ENCODE measurements at places on chromosomes 6 and 20.

DNA sequence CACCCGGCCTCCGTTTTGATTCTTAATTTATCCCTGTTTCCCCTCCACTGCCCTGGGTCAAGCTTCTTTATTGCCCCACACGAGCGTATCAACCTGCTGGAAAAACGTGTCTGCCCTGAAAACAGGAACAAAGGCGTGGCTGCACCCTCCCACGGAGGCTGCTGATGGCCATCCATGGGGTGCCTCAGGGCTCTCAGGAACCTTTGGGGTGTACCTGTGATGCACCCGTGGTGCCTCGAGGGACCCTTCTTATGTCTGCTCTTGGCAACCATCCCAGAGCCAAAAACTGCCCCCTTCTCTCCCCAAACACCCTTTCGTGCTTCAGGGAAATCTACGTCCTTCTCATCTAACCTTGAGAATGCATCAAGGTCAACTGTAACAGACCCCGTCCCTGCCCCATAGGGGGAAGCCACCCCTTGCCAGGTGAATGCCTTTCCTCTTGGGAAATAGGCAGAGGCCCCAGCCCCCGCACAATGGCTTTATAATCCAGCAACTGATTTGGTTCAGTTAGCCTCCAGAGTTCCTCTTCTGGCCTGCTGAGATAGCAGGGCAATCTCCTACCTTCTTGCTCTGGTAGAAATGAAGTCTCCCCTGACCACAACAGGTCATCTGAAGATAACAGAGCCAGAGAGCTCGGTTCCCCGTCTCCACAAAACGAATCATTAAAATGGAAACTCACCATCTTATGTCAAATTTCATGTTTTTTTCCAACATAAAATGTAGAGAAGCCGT, 29.4 kb downstream of the PSMG4 start:
- DNase-seq = no peak

DNA sequence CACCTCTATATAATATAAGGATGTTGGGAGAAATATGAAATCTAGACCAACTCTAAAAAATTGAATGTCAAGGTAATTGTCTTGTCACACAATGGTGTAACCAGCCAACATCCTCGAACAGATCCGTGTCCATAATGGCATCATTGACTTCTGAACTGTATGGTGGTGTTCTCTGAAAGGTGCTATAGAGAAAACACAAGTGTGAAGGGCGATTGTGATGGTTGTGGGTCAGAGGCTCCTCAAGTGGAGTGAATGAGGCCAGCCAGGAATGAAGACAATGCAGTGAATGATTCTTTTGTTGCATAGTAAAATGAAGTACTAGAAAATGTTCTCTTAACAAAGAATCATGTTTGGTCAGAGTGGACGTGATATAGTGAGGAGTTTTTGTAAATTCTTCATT, 58.3 kb downstream of the CARMIL1 start:
- no peak for DNase-seq

- DNase-seq = no peak
Measured at GRCh38 chr20:46670585-46671584, 18.4 kb downstream of the TP53RK start.

DNA sequence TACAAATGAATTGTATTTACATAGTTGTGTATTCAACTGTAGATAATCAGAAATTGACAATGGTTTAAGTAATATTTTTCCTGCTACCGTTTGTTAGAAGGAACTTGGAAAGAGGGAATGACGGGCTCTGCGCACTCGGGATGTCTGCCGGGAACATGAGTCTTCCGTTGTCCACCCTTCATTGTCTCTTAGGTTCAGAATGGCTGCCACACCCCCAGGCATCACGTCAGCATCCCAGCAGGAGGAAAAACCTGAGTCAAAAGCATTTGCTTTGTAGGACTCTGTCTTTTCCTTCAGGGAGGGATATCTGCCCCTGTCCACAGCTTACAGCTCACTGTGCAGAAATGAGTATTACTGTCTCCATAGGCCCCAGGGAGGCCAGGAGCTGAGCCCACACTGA, 331.2 kb downstream of the THBS2 start:
- DNase-seq = no peak

GRCh38 chr6:109261811-109262210, 120.5 kb downstream of the CD164 start:
- DNase-seq = no peak

DNA sequence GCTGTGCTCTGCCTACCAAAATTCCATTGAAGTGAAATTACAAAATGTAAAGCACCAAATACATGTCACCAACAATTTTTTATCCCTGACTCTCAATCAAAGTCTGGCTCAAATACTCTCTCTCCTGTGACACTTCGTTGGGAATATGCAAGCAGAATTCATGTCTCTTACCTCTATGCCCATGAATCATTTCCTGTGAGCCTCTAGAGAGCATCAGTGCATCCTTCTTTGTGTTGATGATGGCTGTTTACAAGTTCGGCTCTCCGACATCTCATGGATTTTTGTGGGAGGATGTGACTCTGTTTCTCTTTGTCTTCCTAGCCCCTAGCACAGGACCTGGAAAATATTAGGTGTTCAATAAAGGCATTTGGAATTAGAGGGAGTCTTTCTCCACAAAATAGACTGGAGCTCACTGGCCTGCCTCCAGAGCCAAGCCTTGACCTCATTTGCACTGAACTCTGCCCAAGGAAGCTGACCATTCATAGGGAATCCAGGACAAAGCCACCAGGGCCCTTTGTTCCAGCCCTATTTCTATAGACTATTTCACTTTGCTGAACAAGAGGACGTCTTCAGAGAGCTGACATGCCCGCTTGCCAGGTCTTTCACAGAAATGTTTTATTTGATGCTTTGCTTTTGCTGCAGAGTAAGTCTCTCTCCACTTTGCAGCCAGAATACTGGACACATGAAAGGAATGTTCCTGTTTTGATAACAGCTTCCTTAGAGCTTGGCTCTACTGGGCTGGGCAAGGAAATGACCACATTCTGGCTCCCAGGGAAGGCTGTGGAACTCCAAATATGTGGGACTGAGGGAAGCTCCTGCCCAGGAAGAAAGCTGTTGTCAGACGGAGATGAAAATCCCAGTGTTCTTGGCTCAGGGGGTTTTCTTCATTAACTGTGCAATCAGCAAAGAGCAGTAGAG, 194.5 kb upstream of the CDYL start:
- DNase-seq = peak; percentile 19

DNA sequence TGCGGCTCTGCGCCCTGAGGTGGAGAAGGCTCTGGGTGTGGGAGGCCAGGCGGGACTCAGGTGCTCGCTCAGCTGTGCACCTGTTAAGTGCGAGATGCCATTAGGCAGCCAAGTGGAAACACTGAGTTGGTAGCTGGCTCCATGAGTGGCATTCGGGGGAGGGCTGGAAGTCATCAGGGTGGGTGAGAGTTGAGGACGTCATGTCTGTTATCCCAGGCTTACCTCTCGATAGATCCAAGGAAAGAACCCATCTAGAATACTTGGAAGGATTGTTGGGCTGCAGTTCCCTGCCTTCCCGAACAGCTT, 41.3 kb downstream of the TAF8 start:
- DNase-seq = no peak

- no peak for DNase-seq
Measured at GRCh38 chr6:112179631-112180030, 74.7 kb downstream of the LAMA4 start.

- DNase-seq = no peak
Measured at GRCh38 chr6:20811109-20811761, 277.0 kb downstream of the CDKAL1 start.

- no peak for DNase-seq
Measured at GRCh38 chr6:24919056-24919892, 16.5 kb downstream of the RIPOR2 start.

DNA sequence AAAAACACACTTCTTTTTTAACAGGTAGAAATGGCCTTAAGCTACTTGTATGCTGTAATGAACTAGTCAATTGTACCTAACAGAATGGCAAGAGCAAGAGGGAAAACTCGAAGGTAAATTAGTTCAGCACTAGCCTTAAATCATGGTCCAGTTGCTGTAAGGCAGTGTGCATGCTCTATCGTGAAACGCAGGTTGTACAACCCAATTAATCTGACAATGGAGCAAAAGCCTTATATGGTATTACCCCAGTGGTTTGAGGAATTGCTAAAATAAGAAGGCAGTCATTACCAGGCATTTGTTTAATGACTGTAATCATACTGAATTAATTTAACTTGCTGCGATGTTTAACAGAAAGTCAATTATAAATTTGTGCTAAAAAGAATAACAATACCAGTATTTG, 69.3 kb upstream of the SOX4 start:
- no peak for DNase-seq

- DNase-seq = no peak
Measured at GRCh38 chr6:38460186-38460585, 179.5 kb downstream of the BTBD9 start.

DNA sequence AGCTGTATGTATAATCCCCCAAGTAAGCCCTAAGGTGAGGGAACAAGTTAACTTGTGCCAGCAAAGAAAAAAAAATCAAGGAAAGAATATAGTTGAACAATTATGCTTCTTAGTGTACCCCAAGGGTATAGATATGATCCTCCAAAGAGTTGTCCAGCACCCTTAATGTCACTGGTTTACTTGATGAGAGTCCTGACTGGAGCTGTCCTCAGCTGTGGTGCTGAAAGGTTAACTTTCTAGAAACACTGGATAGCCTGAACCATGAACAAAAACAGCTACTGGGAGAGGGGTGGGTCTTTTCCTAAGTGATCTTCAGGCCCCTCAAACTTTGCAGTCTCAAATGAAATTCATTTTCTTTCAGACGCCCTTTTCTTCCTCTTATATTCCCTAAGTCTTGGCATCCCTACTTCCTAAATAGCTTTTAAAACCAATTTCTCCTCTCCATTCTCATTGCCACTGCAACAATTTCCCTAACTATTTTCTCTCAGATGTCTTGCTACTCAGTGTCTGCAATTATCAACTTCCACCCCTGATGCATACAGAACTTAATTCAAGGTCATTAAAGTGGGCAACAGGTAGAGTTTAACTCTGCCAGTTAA, 83.5 kb upstream of the PROKR2 start:
- no peak for DNase-seq

DNA sequence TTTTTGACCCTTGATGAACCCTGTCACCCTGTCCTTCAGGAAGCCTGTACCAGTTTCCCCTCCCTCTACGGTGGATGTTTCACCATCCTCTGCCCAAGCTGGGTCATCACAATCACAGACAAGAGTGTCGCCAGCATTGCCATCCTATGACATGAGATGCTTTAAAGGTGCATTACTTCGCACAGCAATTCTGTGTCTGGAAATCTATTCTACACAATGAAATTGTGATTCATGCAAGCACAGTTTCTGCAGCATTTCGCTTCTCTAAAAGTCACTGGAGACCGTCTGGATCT, 2.5 kb upstream of the ULBP2 start:
- no peak for DNase-seq

DNA sequence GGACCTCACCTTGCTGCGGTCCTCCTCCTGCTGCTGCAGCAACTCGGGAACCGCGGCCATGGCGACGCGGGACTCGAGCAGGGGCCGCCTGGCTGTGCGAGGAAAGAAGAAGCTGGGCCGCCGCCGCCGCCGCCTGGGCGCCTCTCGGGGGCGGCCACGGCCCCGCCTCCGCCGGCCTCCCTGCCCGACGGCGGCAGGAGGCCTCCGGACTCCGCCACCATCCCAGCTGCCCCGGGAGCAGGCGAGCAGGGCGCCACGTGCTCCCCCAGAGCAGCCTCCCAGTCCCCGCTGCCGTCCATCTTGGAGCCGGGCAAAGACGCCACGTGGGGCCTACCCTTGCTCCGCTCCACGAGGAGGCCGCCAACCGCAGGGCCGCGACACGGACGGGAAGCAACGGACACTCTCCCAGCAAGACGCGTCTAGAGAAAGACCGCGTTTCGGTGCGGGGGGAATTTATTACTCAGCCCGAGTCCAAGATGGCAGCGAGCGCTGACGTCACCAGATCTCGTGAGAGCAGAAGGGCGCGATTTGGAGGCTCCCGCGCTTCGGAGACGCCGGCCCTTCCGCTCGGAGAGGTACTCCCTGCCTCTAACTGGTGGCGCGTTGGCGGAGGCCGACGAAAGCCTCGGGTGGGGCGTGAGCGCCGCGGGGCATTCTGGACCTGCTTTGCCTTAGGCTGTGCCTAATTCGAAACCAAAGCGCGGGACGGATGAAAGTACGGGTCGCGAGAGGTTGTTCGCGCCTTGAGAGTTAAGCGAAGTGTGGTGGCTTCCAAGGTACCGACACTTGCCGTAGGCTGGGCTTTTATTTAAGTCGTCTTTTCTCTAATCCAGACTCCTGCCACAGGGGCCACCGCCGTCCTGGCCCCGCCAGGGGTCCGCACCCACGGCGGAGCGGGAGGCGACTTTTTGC, at the start of the genes MGME1 and SNX5:
TSS of gene MGME1 (plus strand) at position 653 of the 912 bp plus-strand sequence. CDS start 842 bp downstream, outside the sequence.
TSS of gene SNX5 (minus strand) at position 429 of the 912 bp plus-strand sequence. CDS start at position 60, 369 bp downstream.
- DNase-seq = peak; percentile 98

GRCh38 chr6:68975816-68976215, 340.7 kb downstream of the ADGRB3 start:
- no peak for DNase-seq

- no peak for DNase-seq
Measured at GRCh38 chr6:36720251-36721141, 22.9 kb downstream of the RAB44 start.

GRCh38 chr6:38387461-38387860, 252.3 kb downstream of the BTBD9 start:
- DNase-seq = no peak

- DNase-seq = no peak
Measured at GRCh38 chr6:4487538-4487937, 288.7 kb upstream of the CDYL start.

DNA sequence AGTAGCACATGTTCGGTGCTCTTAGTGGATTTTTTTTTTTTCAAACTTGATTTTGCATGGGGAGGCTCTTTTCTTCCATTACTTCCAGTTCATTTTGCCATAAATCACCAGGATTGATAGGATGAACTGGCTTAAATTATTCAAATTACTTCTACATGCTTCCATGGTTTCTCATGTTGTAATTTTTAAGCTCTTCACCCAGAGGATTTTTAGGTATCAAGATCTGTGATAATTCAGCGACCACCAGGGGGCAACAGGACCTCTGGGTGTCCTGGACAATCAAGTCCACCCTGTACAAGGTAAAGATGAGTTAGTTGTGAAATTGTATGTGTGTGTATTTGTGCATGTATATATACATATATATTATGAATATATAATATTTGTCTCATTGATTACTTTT, 4.2 kb upstream of the EPHA7 start:
- DNase-seq = peak; percentile 15

GRCh38 chr6:139131736-139132280, 3.1 kb upstream of the HECA start:
- peak; percentile 35 for DNase-seq

- DNase-seq = no peak
Measured at GRCh38 chr20:63843222-63843621, 12.2 kb upstream of the ZBTB46 start.

DNA sequence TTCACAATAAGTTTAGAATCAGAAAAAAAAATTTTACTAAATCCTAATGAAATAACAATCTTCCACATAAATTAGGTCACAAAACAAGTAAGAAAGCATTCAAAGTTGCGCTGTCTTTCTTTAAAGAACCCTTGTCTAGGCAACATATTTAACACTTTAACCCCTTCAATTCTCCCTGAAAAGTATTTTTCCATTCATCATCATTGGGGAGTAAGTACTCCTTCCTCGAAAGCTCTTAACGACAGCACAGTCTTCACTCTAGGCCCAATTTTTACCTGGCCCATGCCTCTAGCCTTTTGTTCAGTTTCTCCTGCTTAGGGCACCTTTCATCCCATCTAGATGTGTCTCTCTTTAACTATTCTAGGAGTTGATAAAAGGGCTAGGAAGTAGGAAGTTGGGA, 2.6 kb downstream of the TSPYL1 start:
- DNase-seq = no peak

All from midbrain (tissue), 1 donor.